ENCODE measurements at places on chromosomes 5 and 9.

DNA sequence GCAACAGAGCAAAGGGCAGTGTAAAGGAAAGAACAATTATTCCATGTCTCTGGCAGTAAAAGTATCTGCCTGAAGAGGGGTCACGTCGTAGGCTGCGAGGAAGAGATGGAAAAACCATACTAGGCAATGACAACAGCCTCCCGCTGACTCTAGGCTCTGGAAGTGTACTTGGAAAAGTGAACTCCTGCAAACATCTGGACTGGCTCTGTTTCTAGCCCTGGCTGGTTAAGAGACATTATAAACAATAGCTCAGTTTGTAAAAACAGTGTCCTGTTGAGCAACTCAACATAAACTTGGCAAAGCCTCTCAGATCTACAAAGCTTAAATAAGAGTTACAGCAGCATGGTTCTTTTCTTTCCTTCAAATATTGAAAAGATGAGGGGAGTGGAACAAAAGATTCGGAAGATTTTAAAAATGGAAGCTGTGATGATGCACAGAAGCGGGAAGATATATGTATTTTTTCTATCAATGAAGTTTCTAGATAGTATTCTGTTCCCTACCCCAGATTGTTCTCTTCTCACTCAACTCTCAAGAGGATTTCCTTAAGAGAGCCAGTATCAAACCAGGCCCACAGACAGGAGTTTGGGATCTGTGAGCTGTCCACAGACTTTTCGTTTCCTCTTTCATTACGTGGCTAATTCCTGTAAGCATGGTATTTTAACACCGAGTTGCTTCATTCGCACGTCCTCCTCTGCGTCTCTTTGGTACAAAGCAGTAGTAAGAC lies 79.4 kb downstream of the SPTLC1 start:
- no peak for DNase-seq

DNA sequence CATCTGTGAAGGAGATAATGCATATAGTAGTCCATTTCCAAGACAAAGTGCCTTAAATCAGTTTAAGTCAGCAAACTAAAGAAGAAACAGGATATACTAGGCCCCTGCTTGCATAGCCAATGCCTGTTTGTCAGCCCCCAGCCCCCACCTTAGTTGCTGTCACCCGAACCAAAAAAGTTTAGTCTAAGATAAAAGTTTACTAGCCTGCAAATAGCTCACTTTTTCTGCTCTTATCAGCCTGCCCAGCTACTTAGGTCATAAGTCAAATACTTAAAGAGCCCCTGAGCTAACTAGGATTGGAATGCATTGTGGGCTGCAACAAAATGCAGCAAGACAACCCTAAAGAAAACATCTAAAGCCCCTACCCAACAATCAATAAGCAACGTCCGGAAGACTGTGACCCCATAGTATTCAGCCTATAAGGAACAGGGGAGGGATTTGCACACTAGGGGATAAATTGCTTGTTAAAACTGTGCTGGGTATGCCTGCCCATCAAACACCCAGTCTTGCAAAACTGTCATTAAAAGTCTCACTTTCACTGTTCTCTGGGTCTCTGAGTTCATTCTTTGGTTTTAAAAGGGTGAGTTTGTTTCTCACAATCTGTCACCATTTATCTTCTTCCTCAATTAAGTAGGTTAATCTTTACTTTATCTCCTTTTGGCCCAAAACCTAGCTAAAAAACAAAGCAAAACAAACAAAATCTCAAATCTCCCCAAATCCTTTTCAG lies 92.4 kb upstream of the CEP78 start:
- DNase-seq: no peak

GRCh38 chr9:131273856-131274673 lies 2.2 kb downstream of the FAM78A start:
- no peak for DNase-seq

- DNase-seq: no peak
These were observed 31.3 kb downstream of the FGF1 start for GRCh38 chr5:142654578-142655058.

DNA sequence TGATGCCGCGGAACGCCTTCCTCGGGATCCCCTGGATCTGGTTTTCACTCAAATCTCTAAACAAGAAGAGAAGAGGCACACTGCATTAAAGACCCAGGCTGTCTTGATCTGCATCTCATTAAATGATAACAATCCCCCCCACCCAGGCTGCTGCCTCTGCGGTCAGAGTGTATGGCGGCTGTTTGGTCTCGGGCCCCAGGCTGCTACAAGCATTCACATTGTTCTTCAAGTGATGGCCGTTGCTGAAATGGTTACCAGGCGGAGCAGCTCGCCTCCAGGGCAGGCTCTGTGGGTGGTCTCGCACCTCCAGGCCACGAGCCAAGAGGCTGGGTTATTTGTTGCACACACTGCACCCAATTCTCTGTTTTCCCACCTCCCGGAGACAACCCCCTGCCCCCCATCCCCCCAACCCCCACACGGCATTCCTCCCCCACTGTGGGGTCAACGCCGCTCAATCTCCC lies 304.1 kb upstream of the PANK3 start:
- no peak for DNase-seq

Data from bone marrow (tissue), 2 donors.